PC-9 (cell line): ENCODE measurements at places on chromosomes 16 and 17.

- peak; percentile 40 for DNase-seq
Observed at GRCh38 chr16:81745704-81746558, 33.2 kb upstream of the PLCG2 start.

DNA sequence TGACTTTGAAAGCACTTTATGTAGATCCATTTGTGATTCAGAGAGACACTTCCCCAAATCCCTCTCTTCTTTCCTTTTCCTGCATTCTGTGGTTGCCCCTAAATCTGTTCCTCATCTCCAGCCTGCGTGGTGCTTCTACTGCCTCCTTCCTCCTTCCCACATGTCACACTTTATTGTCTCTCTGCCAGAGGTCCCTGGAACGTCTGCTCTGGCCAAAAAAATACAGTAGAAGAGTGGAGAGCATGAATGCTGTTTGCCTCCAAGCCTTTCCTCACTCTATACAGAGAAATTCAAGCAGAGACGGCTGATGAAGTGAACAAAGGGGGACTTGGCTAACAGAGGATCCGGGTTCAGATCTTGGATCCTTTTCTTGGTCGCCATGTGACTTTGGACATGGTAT is 22.8 kb upstream of the IRX3 start:
- DNase-seq, result no peak

- DNase-seq, result no peak
Observed at GRCh38 chr17:74513987-74514631, 17.2 kb downstream of the CD300LB start.

DNA sequence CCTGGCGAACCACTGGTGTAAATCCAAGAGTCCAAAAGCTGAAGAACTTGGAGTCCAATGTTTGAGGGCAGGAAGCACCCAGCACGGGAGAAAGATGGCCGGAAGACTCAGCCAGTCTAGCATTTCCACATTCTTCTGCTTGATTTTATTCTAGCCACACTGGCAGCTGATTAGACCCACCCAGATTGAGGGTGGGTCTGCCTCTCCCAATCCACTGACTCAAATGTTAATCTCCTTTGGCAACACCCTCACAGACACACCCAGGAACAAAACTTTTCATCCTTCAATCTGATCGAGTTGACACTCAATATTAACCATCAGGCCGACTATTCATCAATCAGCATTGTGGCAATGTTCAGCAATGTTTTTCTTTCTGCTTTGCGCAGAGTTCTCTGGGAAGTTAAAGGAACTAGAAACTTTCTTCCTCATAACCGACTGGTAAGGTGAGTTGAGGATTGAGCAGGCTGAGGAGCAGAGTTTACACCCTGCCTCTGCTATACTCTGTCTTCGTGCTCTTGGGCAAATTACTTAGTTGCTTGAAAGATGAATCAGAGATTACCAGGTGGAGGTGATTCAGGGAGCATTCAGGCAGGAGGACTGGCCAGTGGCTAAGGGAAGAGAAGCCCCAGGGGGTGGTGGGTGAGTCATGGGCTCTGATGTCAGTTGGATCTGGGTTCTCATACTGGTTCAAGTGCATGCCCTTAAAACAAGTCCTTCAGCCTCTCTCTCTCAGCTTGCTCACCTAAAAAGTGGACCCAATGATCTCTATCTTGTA is 28.2 kb upstream of the BRD7 start:
- peak; percentile 99 for DNase-seq

DNA sequence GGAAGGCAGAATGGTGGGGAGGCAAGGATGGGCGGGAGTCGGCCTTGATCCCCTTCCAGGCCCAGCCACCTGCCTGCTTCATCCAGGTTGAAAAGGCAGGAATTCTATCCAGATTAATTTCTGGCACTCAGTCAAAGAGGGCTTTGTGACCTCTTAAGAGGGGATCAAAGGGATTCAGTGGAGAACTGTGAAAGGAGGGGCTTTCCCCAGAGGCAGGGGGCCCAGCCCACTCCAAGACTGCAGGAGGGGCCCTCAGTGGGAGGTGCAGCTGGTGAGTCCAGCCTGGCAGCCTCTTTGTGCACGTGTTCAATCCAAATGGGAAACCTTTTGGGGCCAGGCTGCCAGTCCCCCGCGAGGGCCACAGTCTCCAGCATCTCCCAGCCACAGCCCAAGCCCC is 148.5 kb upstream of the PLCG2 start:
- DNase-seq, result no peak

DNA sequence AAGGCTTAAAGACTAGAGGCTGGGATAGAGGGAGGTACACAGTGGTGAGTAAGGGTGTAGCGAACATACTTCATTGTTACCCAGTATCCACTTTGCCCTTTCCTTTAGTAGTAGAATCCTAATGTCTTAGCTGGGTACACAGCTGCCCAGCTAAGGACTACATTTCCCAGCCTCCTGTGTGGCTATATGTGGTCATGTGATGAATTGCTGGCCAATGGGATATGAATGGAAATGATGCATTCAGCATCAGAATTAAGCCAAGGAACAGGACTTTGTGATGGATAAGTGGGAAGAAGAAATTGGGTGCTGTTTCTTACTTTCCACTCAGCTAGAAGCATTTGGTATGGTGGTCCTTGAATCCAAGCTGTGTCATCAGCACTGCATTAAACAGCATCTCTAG is 55.9 kb downstream of the FOXL1 start:
- DNase-seq, result no peak

DNA sequence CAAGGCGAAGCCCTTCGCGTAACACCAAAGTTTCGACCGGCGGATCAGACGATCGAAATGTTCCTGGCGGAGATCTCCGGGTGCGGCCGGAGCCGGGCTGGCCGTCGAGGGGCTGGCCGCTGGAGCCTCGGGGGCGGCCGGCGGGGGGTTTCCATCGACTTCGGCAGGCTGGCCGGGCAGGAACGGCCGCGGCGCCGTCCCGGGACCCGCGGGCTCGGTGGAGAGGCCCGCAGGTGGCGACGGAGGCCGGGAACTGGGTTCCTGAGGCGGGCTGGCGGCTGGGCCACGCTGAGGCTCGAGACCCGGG is 1.1 kb downstream of the EPOP start:
- no peak for DNase-seq

- no peak for DNase-seq
Observed at GRCh38 chr17:5536866-5537650, 47.3 kb downstream of the NLRP1 start.

- peak; percentile 97 for DNase-seq
Observed at GRCh38 chr17:50170662-50171370, 5.0 kb downstream of the SGCA start.

- DNase-seq, result no peak
Observed at GRCh38 chr17:13885953-13886889, 183.1 kb upstream of the COX10 start.

- DNase-seq, result no peak
Observed at GRCh38 chr17:7824021-7824924, 9.7 kb upstream of the KDM6B start.

DNA sequence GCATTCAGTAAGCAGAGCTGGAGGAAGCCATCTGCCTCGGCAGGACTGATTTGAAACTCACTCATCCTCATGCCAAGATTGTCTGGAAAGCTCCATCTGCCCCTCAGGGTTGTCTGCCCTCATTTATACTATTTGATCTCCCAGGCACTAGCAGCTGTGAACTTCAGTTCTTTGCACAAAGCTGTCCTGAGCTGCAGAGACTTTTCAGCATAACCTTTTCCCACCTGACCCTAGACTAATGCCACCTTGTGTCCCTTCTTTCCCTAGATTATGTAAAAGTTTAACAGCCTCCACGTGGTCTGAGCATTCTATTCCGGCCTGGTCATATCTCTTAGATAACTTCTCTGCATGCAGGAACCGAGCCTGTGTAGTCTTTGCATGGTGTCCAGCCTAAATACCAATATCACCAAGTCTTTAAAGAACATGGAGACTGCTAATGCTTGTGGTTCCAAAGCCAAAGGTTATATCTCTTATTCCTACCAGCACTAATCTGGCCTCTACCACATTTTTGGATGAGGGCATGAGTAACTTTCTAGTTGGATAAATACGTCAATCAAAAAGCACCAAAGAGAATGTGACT is 29.1 kb downstream of the STAT5A start:
- no peak for DNase-seq

DNA sequence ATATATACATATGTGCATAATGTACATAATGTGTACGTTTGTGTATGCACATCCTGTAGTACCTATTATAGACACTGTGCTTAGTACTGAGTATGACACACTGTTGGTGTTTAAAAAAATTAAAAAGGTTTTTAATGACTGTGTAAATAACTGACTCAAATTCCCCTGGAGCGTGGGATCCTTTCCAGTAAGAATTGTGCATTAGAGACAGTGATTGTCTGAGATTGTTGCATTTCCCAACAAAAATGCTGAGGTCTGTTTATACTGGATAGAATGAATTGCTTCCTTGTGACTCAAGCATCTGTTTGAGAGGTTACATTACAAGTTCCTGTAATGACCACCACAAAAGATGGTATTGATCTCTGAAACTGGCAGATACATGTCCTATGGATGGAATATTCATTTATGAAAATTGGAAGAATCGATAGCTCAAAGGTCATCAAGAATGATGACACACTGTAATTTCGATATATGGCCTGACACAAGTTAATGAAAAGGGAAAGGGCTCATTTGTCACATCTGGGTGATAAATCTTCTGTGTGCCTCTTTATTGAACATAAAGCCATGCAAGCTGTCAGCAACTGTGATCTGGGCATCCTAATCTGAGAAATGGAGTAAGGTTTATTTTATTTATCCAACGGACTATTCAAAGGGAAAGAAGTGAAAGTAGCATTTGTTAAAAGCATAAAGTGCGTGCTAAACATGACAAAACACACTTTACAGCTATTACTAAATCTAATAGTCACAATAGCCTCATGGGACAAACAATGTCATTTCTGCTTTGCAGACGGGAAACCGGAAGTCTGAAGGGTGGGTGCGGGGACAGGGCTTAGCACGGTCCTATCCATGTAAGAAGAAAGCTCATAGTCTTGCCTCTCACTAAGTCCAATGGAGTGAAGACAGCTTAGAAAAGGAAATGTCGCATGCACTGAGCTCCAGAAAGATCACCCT is 228.8 kb downstream of the CDH11 start:
- no peak for DNase-seq

DNA sequence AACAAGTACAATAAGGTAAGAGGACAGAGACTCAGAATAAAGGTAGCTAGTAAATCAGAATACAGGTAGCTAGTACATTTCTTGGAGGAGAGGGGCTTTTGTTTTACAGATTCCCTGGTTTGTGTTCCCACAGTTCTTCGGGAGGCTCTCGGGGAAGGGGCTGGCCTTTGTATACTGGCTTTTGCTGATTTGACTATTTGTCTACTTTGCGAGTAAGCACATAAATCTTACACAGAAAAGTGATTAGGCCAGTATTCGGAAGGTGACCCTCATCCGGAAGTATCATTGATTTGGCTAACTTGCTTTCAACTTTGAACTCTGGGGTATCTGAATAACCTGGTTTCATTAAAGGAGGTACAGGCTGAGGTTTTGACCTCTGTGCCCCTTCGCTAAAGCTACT is 21.4 kb upstream of the SNTB2 start:
- no peak for DNase-seq
